CD4-positive, alpha-beta T cell treated with Interferon gamma for 1 hour (primary cell): ENCODE measurements at places on chromosomes 2 and 18.

DNA sequence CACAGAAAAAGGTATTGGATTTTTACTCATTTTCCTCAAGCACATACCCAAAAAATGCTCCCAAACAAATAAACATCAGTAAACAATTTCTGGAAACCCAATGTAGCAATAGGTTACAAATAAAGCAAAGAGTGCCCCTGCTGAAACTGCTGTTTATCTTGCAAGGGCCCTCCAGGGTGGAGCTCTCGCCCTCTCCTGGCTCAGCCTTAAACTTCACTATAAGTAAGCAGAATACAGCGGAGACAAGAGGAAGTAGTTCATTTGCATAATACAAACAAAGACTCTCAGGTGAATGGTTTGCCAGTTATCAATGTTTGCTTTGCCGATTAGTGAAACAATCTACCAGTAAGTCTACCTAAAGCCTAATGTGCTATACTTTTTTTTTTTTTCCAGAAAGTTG, 437.6 kb downstream of the DLGAP1 start:
- no peak for DNase-seq

DNA sequence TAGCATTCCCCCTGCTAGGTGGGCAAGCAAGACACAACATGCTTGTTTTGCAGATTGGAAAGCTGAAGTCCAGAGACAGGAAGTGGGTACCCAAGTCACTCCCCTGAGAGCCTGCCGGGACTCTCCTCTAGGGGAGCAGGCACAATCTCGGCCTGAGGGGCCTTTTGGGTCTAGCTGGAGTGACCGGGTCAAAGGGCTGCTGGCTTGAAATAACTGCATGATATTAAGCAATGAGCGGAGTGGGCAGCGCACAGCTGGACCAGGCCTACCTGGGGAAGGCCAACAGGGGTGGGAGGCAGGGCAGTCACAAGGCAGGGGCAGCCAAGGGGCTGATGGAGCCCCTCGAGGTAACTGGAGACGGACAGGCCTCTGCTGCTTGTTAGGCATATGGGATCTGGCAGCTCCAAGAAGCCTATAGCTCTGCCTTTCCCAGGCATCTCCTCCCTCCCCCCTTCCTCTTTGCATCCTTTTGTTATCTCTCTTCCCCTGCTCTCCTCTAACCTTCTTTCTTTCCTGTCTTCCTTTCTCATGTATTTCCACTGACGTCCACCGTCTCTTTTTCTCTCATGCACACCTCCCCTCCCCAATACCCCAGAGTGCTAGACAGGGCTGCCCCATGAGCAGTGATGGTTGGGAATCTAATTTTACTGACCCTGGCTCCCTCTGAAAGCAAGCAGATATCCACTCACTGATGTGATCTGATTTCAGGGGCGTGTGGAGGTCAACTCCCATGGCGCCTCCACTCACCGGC, 237.5 kb downstream of the LOXHD1 start:
- DNase-seq = no peak

GRCh38 chr2:234847364-234847635, 104.5 kb upstream of the SH3BP4 start:
- no peak for DNase-seq

GRCh38 chr2:24125956-24126355, 2.7 kb downstream of the FAM228B start:
- no peak for DNase-seq

- DNase-seq = no peak
These were observed 396.3 kb downstream of the TRIB2 start for GRCh38 chr2:13113002-13113401.

GRCh38 chr2:162074928-162075688, 1.1 kb upstream of the DPP4 start:
- DNase-seq = no peak

- DNase-seq = no peak
These were observed 224.4 kb downstream of the RAB3GAP1 start for GRCh38 chr2:135276525-135276924.

DNA sequence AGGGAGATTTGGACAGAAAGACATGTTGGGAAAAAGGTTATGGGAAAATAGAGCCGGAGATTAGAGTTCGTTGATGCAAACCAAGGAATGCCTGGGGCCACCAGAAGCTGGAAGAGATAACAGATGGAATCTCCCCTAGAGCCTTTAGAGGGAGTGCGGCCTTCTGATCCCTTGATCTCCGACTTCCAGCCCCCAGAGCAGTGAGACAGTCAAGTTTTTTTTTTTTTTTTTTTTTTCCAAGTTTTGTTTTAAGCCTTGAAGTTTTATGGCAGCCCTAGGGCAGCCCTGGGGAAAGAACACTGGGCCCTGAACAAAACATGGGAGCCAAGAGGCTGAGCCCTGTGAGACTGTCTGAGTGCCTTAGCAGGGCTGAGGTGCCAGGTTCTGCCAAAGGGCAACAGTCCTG, 6.5 kb downstream of the DGKD start:
- no peak for DNase-seq

GRCh38 chr18:48949050-48949605, 1.6 kb downstream of the SMAD7 start:
- peak; percentile 57 for DNase-seq

DNA sequence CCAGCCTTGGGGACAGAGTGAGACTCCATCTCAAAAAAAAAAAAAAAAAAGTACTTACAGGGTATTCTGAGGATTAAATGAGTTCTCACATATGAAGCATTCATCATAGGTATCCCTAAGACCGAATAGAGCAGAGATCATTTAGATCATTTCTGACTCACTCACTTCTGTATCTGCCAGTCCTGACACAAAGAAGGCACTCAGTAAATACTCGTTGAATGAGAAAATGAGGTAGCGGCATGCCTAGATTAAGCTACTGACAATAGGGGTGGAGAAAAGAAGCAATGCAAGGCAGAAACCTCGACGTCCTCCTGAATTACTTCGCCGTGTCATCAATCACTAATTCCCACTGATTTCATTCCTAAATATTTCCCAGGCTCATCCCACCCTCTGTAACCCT, 103.8 kb downstream of the GREB1L start:
- DNase-seq = no peak

- no peak for DNase-seq
These were observed 25.6 kb upstream of the ZNF407 start for GRCh38 chr18:74571895-74572680.

DNA sequence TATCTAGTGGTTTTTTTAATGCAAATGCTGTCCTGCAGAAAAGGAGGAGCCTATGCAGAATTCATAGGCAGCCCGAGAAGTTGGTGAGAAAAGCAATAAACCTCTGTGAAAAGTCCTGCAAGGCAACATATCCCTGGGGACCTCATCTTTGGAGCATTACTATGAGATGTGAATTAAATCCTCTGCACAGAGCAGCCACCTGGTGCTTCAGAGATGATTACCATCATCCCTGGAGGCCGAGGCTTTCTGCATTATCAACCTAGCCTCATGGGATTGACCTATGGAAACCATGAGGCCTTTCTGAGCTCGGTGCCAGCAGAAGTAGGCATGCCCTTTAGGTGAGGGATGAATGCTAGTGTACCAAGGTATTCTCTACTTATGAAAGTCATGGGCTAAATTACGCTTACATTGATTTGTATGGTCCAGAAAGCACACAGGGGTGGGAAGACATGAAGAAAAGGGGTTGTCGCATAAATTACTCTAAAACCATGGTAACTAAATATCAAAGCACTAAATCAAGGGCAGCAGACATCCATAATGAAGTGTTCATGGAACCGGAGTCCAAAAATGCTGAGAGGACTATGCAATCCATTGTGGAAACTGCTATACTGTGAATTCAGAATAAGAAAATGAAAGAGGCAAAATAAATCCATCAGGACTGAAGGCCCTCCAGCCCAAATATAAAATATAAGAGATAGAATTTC, 623.5 kb upstream of the DDX18 start:
- no peak for DNase-seq

- no peak for DNase-seq
These were observed 31.8 kb upstream of the COL6A3 start for GRCh38 chr2:237445611-237446337.

DNA sequence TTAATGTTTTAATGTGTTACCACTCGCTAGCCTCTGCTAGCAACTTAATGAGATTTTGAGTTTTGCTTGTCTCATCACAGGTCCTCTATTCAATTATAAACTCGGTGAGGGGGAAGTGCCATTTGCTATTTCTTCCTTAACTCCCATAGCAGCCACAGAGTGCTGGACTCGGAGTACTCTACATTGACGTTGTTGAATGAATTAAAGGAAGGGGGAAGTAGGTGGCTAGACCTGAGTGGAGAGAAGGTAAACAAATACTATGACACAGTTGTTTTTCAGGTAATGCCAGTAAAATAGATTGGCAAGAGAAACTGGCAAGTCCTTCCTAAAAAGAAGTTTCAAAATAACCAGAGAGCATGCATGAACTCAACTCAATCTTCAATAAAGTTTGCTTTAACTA, 339.3 kb downstream of the HRH4 start:
- no peak for DNase-seq

DNA sequence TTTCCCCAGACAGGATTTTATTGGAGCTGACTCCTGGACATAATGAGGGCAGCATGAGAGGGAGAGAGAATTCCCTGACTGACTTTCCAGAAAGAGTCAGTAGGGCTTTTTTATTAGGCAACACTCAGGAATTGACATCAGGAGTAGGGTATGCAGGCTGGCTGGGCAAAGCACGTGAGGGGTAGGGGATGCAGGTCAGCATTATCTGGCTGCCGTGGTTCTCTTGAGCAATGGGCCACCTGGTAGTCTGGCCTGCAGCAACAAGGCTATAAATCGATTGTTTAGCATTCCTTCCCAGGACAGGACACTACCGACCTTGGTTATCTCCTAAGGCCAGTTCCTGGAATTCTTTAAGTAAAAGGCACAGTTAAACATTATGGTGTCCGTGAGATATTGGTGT, 160.8 kb upstream of the AGAP1 start:
- DNase-seq = no peak

DNA sequence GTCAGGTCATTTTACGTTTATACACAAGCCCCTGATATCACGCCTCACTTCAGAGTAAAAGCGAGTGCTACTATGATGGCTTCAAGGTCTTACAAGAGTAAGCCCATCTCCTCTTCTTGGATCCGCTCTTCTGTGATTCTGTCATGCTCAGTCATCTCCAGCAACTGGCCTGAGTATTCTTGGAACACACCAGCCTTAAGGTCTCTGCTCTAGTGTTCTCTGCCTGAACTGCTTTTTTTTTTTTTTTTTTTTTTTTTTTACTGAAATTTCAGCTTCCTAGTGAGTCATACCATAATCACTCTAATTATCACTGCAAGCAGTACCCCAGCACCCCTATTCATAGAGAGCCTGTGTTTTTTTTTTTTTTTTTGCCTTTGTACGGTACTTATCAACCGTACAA, 1228.9 kb downstream of the CNTNAP5 start:
- no peak for DNase-seq

- DNase-seq = no peak
These were observed 112.1 kb downstream of the UPP2 start for GRCh38 chr2:158213773-158214172.

DNA sequence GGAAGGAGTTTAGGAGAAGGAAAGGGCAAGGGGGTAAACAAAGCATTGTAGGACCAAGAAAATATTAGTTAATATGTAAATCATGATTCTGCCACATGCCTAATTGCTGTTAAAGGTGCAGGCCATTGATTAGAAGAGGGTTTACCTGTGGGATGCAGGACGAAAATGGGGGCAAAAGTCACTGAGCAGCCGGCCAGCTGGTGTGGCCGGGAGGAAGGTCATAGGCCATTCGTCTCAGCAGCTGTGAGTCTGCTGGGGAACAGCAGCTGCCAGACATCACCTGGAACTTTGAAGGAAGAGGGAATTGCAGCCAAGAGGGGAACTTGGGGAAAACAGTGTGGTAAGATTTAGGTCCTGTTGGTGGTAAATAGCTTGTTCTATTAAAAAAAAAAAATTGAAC, 184.4 kb downstream of the DYSF start:
- no peak for DNase-seq

GRCh38 chr2:134104754-134105153, 149.1 kb upstream of the MGAT5 start:
- no peak for DNase-seq

DNA sequence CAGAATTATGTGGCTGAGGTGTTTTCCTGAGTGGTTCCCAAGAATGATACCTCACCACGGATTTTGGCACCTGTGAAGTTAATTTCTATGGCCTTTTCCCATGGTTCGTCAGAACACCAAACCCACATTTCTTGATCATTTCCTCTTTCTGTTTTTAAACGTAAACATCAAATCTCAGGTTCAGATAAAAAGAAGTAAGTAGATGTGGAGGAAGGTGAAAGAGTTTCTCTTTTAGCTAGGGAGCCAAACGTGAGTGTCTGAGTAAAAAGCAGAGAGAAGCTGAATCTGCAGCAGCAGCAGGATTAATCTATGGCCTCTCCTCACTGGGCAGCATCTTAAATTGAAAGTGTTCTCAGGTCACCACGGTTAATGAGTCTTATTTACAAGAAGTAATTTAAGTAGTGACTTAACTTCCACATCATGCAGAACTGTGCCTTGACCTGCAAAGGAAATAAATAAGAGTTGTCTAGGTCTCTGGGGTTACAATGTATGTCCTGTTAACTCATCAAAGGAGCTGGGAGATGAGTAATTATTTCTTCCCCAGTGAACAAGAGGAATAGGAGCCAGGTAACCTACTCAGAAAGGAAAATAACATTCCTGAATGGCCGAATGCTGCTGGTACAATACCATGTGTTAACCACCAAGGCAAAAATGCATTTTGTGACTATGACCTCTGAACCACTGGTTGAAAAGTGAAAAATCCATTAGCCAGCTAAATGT, 139.6 kb upstream of the NETO1 start:
- no peak for DNase-seq

DNA sequence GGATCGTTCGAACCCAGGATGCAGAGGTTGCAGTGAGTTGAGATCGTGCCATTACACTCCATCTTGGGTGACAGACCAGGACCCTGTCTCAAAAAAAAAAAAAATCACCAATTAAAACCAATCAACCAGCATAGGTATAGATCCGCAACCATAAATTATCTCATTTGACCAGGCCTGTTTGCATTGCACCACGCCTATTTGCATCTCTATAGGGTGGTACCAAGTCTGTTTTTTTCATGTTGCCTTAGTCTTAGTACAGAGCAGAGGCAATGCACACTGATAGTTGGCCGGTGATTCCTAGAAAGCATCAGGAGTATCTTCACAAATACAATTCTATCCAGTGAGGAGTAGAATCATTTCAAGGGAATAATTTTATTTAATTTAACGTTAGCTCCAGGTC, 9.3 kb upstream of the NPC1 start:
- no peak for DNase-seq

DNA sequence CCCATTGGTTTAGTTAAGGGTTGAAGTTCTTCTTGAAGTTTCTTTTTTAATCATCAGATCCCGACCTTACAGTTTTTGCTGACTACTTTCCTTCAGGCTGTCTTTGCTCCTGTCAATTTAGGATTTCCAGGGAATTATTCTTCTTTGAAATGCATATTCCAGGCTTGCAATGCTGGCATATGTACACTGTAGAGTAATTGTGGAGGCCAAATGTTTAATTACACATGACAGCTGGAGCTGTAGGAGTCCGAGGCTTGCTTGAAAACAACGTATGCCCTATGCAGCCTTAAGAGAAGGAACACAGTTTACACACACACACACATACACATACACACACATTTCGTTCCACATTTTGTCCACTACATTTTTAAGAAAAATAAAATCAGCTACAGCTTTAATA, 602.3 kb downstream of the TMEM182 start:
- DNase-seq = no peak

- DNase-seq = no peak
These were observed 191.6 kb upstream of the ID2 start for GRCh38 chr2:8490166-8490721.
